ENCODE measurements at places on chromosomes 5 and 9. TPM values are rescaled to one million over a fixed set of nuclear protein-coding genes. Genes with fewer than 3 reads are reported as not detected.

The ST8SIA4 gene
- 3.2 TPM for total RNA-seq

The COX7C gene
- 859 TPM for total RNA-seq

The AFF4 gene
- 62.2 TPM for total RNA-seq

The CD14 gene
- 96.9 TPM for total RNA-seq

The SVEP1 gene
- total RNA-seq = 24.3 TPM

The IQGAP2 gene
- total RNA-seq = 24.6 TPM

The GMCL2 gene
- total RNA-seq = not detected

The CDX1 gene
- total RNA-seq = 1.4 TPM

The PRSS3 gene
- total RNA-seq = not detected

The IL12B gene
- not detected for total RNA-seq

The MIGA2 gene
- total RNA-seq = 21.4 TPM

GRCh38 chr5:142295084-142295758 lies 29.6 kb downstream of the SPRY4 start:
- no peak for DNase-seq
- H3K27me3 ChIP-seq = no peaks in the 10 kb centered on the region
- H3K4me3 ChIP-seq = no peak overlapping the region
- H3K27ac ChIP-seq = no peak overlapping the region
- H3K4me1 ChIP-seq = peaks cover 7% of the 10 kb centered on the region

DNA sequence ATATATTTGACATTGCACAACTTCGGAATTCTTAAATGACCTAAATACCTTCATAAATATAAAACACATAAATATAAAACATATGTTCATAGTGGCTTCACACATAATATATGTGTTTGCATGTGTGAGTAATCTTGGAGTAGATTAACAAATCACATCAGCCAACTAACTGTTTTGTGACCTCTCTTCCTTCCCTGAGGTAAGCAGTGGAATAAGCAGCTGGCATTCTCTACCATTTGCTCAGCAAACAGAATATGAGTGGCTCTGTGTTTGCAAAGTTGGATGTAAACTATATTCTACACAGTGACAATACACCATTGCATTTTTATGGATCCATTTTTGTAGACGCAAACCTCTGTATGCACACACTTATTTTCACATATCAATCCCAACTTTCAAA lies 189.9 kb downstream of the ACER2 start:
- no peaks in the 10 kb centered on the region for H3K36me3 ChIP-seq
- H3K27ac ChIP-seq = no peak overlapping the region
- H3K4me1 ChIP-seq = no peaks in the 10 kb centered on the region
- no peak for DNase-seq

- DNase-seq = peak; percentile 85
- no peak within 1 kb of the TSS for H3K4me3 ChIP-seq
- H3K36me3 ChIP-seq = no peaks in the 10 kb centered on the region
- H3K4me1 ChIP-seq = peaks cover 15% of the 10 kb centered on the region
- H3K27me3 ChIP-seq = peaks cover 43% of the 10 kb centered on the region
- no peak within 1 kb of the TSS for H3K27ac ChIP-seq
Measured at GRCh38 chr9:137227054-137227852, at the start of gene RNF224. TSS of gene RNF224 (plus strand) at chr9:137227502. CDS start at chr9:137228336, 834 bp downstream.

GRCh38 chr5:66694036-66694435 lies 97.8 kb downstream of the MAST4 start:
- H3K4me3 ChIP-seq = no peak overlapping the region
- no peaks in the 10 kb centered on the region for H3K4me1 ChIP-seq
- H3K36me3 ChIP-seq = no peaks in the 10 kb centered on the region
- H3K27ac ChIP-seq = no peak overlapping the region
- DNase-seq = no peak
- no peaks in the 10 kb centered on the region for H3K27me3 ChIP-seq

DNA sequence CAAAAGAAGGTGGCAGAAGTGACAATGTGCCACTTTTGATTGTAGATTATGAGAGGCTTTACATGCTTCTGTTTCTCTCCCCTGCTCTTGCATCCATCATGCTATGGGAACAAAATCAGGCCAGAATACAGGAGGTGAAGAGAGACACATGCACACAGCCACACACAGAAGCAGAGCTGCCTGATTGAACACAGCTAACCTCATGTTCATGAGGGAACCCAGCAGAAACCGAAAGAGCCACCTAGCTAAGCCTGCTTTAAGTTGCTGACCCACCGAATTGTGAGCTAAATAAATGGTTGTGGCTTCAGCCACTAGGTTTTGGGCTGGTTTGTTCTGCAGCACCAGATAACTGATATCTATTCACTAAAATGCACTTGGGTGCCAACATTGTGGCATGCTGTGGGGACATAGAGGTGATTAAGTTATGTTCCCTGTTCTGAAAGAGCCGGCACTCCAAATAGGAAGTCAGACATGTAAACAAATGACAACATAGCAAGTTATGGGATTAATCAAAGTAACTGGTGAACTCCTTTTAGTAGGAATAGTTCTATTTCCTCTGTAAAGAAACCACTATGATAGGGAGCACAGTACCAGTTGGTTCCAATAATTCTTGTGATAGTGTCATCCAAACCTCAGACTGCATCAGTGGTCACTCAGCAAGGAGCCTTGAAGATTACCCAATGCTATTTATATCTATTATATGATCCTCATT lies 93.6 kb upstream of the TNC start:
- DNase-seq = no peak
- H3K36me3 ChIP-seq = no peaks in the 10 kb centered on the region
- H3K27me3 ChIP-seq = no peaks in the 10 kb centered on the region
- no peaks in the 10 kb centered on the region for H3K4me1 ChIP-seq
- peak overlapping the region; percentile 77 for H3K27ac ChIP-seq

GRCh38 chr5:39815711-39816110 lies 390.9 kb upstream of the DAB2 start:
- no peaks in the 10 kb centered on the region for H3K4me1 ChIP-seq
- H3K36me3 ChIP-seq = no peaks in the 10 kb centered on the region
- DNase-seq = no peak
- no peaks in the 10 kb centered on the region for H3K27me3 ChIP-seq
- no peak overlapping the region for H3K27ac ChIP-seq

DNA sequence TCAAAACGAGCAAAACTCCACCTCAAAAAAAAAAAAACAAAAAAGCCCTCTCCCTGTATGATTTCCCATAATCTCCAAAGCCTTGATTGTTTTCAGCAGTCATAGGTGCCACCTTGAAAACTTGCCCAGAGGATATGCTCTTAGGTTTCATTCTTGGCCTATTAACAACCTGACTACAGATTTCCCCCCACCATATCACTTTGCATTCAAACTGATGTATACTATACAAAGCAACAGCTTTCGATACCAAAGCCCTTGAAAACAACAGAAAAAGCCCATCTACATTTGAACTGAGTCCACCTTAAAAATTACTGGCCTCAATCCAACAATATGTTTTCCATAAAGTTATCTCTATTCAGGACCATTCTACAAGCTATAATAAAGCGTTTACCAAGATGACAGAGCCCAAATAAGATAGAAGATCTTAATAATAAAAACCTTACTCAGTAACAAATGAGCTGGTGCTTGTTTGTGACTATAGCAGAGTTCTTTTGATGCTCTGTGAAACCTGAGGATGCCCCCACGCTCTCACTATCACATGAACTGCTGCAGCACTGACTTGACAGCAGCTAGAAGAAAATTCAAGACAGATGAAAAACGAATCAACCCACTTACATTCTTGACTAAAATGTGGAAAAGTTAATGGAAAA lies 44.4 kb downstream of the FNBP1 start:
- H3K36me3 ChIP-seq = no peaks in the 10 kb centered on the region
- peak overlapping the region; percentile 26 for H3K27ac ChIP-seq
- H3K4me3 ChIP-seq = no peak overlapping the region
- no peak for DNase-seq

- H3K4me1 ChIP-seq = no peaks in the 10 kb centered on the region
- H3K36me3 ChIP-seq = no peaks in the 10 kb centered on the region
- H3K4me3 ChIP-seq = no peak overlapping the region
Measured at GRCh38 chr9:116901260-116901659, 214.2 kb downstream of the TRIM32 start.

DNA sequence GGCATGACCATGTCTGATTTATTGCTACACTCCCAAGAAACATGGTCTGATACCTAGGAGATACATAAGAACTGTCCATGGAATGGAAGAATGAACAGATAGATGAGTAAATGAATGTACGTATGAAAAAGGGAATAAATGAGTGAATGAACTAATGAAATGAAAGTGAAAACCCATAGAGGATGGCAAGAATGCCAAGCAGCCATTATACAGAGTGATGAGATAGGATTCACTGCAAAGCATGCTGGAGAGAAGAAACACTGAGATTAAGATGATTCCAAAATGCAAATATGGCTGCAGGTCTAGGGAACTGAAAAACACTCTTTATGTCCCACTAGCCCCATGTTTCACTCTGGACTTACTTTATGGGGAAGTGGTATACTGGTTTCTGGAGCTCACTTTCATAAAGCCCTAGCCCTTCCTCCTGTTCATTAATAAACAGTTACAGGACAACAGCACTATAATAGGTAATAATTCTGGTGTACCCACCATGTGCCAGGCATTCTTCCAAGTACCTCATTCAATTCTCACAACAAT lies 170.3 kb upstream of the RAD23B start:
- no peaks in the 10 kb centered on the region for H3K4me1 ChIP-seq
- H3K27me3 ChIP-seq = no peaks in the 10 kb centered on the region
- no peak for DNase-seq
- no peak overlapping the region for H3K4me3 ChIP-seq
- no peak overlapping the region for H3K27ac ChIP-seq

GRCh38 chr5:171825051-171825450 lies 39.4 kb downstream of the SMIM23 start:
- H3K27me3 ChIP-seq = no peaks in the 10 kb centered on the region
- H3K4me1 ChIP-seq = no peaks in the 10 kb centered on the region
- no peaks in the 10 kb centered on the region for H3K36me3 ChIP-seq

DNA sequence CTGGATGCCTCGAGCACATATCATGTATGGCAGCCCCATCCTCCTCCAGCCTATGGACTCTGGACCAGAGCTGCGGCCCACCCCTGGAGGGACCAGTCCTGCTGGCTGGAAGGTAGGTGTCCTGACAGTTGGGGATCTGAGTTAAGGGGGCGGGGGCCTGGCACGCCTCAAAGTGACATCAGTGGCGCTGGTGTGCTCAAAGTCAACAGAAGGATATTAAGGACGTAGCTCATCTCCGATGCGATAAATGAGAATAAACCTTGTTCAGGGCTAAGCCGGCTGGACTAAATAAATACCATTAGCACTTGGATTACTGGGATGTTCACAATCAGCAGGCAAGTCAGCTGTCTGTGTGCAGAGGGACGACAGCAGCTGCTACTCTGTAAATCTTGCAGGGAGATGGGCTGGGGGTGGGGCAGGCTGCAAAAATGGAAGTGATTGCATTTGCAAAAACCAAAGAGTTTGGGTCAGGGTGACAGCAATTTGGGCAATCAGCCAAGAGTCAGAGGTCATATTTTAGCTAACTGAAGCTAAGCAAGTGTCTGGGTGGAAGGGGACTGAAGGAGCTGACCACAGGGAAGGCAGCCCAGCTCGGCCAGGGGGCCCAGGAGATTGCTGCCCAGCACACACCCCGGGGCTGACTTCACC lies 80.0 kb upstream of the LRRTM2 start:
- no peaks in the 10 kb centered on the region for H3K36me3 ChIP-seq
- peak; percentile 67 for DNase-seq
- H3K4me3 ChIP-seq = no peak overlapping the region
- H3K27ac ChIP-seq = peak overlapping the region; percentile 76
- no peaks in the 10 kb centered on the region for H3K27me3 ChIP-seq
- H3K4me1 ChIP-seq = peaks cover 37% of the 10 kb centered on the region

DNA sequence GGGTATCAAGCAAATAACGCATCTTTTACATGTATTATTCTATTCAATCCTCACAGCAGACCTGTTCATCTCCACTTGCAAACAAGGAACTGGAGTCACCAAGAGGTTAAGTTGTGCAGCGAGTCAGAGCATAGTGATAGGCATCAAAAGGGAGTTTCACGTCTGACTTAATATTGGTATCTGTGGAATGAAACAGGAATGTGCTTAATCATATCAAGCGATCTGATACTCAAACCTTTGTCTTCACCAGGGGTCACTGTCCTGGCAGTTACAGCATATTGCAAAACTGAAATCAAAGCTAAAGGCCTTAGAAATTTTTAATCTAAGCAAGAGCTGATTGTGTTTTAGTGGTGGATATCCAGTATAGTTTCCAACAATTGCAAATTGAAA lies 271.6 kb downstream of the PLK2 start:
- H3K4me1 ChIP-seq = no peaks in the 10 kb centered on the region
- H3K36me3 ChIP-seq = no peaks in the 10 kb centered on the region
- no peaks in the 10 kb centered on the region for H3K27me3 ChIP-seq
- DNase-seq = no peak

GRCh38 chr9:123686131-123686828 lies 243.6 kb downstream of the DENND1A start:
- DNase-seq = no peak
- H3K27ac ChIP-seq = no peak overlapping the region
- no peak overlapping the region for H3K4me3 ChIP-seq

DNA sequence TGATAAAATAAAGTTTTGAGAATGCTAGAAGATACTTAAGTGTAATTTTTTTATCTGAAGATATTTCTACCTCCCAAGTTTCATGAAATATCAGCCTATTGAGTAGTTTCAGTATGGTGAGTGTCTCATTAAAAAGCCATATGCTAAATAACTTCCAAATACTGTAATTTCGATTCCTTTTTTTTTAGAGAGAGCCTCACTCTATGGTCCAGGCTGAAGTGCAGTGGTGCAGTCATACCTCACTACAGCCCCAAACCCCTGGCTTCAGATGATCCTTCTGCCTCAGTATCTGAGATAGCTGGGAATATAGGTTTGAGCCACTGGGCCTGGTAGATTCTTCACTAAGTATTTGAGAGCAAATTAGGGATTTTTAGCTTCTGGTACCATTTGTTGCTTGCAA lies 24.5 kb downstream of the CDC42SE2 start:
- H3K27me3 ChIP-seq = no peaks in the 10 kb centered on the region
- H3K4me3 ChIP-seq = no peak overlapping the region
- H3K36me3 ChIP-seq = no peaks in the 10 kb centered on the region
- no peak for DNase-seq
- H3K4me1 ChIP-seq = no peaks in the 10 kb centered on the region

DNA sequence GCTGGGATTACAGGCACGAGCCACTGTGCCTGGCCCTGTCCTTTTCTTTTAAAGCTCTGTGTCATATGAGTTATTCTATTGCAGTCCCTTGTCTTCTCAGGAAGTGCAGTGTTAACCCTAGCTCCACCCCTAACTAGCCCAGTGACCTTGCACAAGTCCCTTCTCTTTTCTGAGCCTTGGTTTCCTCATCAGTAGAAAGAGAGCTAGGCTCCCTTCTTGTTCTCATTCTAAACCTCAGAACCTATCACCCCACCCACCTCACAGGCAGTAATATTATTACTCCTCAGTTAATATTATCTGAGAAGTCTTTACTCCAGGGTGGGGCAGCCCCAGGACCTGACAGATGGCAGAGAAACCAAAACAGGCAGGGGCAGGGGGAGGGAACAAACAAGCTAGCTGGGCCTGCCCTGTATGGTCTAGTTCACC lies 7.2 kb downstream of the CYFIP2 start:
- H3K4me3 ChIP-seq = no peak overlapping the region
- H3K4me1 ChIP-seq = no peaks in the 10 kb centered on the region
- no peaks in the 10 kb centered on the region for H3K36me3 ChIP-seq
- no peaks in the 10 kb centered on the region for H3K27me3 ChIP-seq

GRCh38 chr9:38133595-38133994 lies 64.6 kb upstream of the SHB start:
- H3K27ac ChIP-seq = no peak overlapping the region
- H3K4me1 ChIP-seq = no peaks in the 10 kb centered on the region
- H3K36me3 ChIP-seq = no peaks in the 10 kb centered on the region

Data from sigmoid colon (tissue), 7 donors.